ENCODE measurements at places on chromosomes 12 and 14.

GRCh38 chr14:90576981-90577660, 180.3 kb downstream of the CALM1 start:
- no peak for DNase-seq

- no peak for DNase-seq
Observed at GRCh38 chr12:56208006-56208405, 13.7 kb downstream of the RNF41 start.

DNA sequence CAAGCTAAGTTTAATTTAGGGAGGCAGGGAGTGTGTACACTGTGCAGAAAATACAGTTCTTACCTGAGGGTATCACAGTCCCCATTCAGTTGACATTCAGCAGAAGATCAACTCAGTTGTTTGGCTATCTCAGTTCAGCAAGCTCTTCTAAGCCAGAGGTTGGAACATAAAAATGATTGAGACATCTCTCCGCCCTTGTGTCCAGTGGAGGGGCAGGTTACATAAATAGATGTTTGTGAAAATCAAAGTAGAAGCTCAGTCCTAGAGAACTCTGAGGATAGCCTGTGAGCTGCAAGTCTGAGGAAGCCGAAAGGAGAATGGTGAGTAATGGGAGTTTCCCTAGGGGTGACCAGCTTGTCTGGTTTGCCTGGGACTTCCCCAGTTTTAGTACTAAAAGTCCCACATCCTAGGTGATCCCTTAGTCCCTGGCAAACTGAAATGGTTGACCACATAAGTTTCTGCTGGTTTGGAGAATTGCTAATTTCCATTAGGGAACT, 251.4 kb upstream of the ATP2B1 start:
- no peak for DNase-seq

- DNase-seq = no peak
Observed at GRCh38 chr12:31965090-31965489, 5.9 kb downstream of the RESF1 start.

DNA sequence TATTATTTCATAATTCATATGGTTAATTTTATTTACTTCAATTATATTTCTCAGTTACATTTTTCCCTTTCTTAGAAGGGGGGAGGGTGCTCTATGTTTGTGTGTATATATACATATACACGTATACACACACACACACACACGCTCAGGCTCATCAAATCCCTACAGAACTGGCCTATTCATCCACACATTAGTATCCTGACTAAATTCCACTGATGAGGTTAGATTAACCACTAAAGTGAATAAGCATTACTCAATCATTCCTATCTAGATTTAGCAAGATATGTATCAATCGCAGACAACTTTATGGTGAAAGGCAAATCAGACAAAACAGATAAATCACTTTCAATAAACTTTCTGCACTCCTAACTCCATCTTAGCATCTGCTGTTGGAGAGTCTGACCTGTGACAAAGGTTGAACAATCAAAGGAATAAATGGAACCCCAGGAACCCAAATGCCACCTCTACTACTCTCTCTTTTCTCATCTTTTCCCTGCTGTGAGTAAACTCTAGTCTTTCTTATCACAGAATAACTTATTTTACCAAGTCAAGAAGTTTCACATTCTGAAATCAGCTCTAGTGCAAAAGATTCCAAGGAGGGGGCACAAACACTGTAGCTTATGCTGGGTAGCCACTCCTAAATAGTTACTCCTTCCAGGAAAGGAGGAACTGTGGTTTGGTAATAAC, 67.6 kb downstream of the RALGAPA1 start:
- DNase-seq = no peak

GRCh38 chr12:100528471-100529127, 44.9 kb upstream of the GAS2L3 start:
- DNase-seq = no peak

DNA sequence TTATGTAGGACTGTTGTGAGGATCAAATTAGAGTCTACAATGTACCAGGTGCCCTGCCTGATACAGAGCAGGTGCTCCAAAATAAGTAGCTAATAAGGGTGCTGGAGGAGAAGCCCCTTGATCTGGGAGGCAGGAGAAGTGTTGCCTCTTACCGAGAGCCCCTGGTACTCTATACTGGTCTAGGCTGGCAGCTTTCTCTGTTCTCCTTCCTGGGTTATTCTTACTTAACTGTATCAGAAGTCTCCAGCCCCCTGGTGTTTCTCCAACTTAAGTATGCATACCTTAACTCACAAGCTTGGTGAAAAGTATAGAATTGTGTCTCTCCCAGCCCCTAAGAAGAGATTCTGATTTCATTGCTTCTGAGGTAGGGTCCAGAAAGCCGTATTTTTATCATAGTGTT, 254.9 kb downstream of the LRIG3 start:
- DNase-seq = no peak

DNA sequence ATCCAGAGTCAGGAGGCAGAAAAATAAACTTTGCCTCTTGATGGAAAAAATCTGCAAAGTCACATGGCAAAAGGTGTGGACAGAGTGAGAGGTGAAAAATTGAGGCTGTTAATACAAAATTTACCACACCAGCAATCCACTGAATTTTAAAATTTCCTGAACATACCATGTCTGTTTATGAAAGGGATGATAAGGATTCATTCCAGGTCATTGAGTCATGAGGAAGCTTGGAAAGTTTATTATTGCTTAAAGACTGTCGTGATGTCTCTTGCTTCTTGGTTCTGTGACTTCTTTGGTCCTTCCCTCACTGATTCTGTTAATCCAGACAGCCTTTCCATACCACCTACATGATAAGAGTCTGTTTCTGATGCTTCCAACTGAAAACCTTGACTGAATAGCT, 73.2 kb downstream of the TTC6 start:
- DNase-seq = no peak

- no peak for DNase-seq
Observed at GRCh38 chr12:87794854-87795253, 234.3 kb downstream of the C12orf50 start.

- DNase-seq = no peak
Observed at GRCh38 chr12:61654698-61655097, 605.5 kb upstream of the USP15 start.

- DNase-seq = no peak
Observed at GRCh38 chr14:30994681-30995620, 30.5 kb upstream of the AP4S1 start.

- no peak for DNase-seq
Observed at GRCh38 chr12:115617391-115617790, 660.1 kb downstream of the MED13L start.

GRCh38 chr12:49763006-49763591, 21.7 kb downstream of the TMBIM6 start:
- DNase-seq = peak; percentile 63

DNA sequence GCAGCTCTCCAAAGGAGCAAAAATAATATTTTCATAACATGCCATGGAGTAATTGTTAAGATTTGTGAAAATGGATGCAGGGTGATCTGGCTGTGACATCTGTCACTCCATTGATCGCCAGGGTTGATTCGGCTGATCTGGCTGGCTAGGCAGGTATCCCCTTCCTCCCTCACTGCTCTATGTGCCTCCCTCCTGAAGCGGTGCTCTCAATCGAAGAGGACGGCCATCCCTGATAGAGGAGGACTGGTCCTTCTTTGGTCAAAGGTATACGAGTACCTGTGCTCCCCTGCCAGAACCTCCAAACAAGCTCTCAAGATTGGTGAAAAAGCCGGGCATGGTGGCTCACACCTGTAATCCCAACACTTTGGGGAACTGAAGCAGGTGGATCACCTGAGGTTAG, 47.9 kb downstream of the VCPKMT start:
- no peak for DNase-seq

GRCh38 chr12:11981121-11981733, 89.5 kb upstream of the BCL2L14 start:
- DNase-seq = no peak

GRCh38 chr12:111404362-111405148, 1.2 kb upstream of the SH2B3 start:
- peak; percentile 46 for DNase-seq

DNA sequence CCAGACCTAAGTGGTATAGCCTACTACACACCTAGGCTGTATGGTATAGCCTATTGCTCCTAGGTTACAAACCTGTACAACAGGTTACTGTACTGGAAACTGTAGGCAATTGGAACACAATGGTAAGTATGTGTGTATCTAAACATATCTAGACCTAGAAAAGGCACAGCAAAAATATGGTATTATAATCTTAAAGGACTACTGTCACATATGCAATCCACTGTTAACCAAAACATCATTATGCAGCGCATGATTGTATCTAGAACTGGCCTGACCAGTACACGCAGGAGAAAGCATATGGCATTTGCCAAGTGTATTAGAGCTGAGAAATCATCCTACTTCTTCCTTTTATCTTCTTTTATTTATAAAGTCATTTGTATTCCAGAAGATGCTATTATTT, 75.5 kb downstream of the SLC8A3 start:
- no peak for DNase-seq

GRCh38 chr14:63432228-63432627, 110.9 kb downstream of the PPP2R5E start:
- no peak for DNase-seq

- no peak for DNase-seq
Observed at GRCh38 chr12:29830391-29830790, 46.6 kb upstream of the TMTC1 start.

- no peak for DNase-seq
Observed at GRCh38 chr12:1723721-1724120, 32.9 kb downstream of the ADIPOR2 start.

GRCh38 chr12:109639151-109639872, 65.7 kb downstream of the MVK start:
- no peak for DNase-seq

DNA sequence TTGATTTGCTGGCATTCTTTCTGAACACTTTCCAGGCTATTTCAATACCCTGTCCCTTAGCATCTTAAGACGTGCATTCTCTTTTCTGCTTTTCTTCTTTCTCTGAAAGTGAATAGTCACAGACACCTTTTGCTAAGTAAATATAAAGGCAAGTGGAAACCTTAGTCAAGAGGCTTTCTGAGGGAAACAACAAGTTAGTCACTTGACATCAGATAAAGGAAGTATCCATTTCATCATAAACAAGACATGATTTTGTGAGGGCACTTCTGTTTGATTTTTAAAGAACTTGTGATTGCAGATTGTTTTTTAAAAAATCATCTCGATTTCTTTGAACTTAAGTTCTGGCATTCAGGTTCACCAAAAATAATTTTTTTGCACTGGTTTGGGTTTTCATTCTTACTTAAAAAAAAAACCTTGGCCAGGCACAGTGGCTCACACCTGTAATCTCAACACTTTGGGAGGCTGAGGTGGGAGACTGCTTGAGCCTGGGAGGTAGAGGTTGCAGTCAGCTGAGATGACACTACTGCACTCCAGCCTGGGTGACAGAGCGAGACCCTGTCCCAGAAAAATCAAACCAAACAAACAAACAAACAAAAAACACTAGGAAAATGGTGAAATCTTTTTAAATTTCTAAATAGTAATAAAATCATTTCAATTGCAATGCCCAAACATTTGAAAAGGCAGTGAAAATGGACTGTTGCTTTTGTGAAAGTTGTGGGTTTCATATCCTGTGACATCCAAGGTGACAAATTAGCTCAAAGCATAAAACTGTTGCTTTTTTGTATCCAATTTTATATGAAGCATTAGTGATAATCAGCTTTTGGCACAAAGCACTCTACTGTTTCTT, 8.3 kb upstream of the KLHL42 start:
- DNase-seq = no peak

GRCh38 chr14:24159777-24160498, 1.1 kb upstream of the IRF9 start:
- DNase-seq = no peak

GRCh38 chr12:107760207-107760808, 629 bp downstream of the PRDM4 start:
- DNase-seq = no peak

DNA sequence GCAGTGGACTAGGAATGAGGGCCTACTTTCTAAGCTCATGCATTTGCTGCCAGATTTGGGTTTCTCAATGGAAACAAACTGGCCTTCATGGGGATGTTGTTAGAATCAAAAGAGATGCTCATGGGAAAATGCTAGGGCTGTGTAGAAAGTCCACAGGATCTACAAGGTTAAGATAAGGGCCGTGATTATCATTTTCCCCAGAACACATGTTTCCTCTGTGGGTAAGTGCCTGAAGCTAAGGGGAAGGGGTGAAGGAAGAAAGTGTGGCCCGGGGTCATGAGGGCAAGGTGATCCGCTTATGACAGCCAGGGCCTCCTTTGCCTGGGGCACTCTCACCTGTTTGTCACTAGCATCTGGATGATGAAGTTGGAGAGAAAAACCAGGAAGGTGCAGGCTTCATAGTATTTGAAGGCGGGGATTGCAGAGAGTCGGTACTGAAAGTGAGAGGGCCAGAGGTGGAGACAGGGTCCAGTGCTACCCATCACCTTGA, 9.8 kb downstream of the ADCY4 start:
- no peak for DNase-seq

DNA sequence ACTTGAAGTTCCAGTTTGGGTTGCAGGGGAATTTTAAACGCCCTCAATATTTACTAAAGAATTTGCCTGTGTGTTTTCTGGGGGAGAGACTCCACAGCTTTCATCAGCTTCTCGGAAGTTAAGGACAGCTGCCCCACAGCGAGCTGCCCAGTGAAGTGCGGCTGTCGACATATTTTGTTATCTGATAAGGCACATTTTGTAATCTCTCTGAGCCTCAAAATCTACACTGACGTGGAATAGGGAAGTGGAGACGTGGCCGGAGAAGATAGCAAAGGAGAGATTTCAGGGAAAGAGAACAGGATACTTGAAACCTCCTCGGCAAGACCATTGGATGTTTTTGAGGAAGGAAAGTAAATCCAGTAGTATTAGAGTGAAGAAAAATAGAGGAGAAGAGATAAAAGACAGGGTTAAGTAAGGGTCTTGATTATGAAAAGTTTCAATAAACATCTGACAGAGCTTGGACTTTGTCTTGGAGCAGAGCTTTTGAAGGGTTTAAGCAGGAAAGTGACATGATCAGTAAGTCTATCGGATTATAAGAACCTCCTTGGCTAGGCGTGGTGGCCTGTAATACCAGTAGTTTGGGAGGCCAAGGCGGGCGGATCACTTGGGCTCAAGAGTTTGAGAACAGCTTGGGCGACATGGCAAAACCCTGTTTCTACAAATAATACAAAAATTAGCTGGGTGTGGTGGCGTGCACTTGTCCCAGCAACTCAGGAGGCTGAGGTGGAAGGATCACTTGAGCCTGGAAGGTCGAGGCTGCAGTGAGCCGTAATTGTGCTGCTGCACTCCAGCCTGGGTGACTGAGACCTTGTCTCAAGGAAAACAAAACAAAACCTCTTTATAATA, 1.1 kb downstream of the POLR3B start:
- no peak for DNase-seq

GRCh38 chr12:58313091-58313855, 371.9 kb downstream of the ATP23 start:
- no peak for DNase-seq
